Esophagus mucosa (tissue), 1 donor: ENCODE measurements at places on chromosomes 12 and 14. TPM values are rescaled to one million over a fixed set of nuclear protein-coding genes. Genes with fewer than 3 reads are reported as not detected.

The KLHL28 gene
- total RNA-seq, result 8.2 TPM

The AEBP2 gene
- total RNA-seq, result 38.4 TPM

The CD163 gene
- total RNA-seq, result 5.8 TPM

The C12orf50 gene
- not detected for total RNA-seq

The PLD4 gene
- total RNA-seq, result 0.80 TPM

The RNFT2 gene
- 1.1 TPM for total RNA-seq

The LRRC10 gene
- total RNA-seq, result not detected
